ENCODE measurements at places on chromosomes 12 and 14.

DNA sequence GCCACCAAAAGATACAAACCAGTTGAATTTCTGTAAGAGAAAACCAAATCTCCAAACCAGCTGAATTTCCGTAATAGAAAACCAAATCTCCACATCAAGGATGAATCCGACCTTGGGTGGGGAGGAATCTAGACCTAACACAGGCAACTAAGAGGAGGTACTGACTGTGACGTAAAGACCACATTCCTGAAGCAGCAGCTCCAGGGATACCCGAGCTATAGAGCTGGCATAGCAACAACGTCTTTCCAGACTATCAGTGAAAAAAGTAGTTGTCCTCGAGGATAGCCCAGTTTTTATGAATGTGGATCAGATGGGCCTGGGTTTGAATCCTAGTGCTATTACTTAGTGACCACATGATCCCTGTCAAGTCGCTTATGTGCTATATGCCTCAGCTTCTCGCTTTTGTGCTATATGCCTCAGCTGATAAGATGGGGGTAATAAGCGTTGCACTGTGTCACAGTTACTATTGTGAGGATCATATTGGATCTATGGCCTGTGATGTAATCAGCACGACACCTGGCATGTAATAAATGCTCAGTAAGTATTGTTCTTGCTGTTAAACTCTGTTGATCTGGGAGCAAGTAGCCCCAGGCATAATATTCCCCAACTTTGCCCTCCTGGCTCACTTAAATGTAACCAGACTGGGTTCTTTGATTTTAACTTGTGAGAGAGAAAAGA lies 113.8 kb downstream of the EGLN3 start:
- DNase-seq: no peak

GRCh38 chr12:57717846-57718640 lies 20.5 kb downstream of the AGAP2 start:
- no peak for DNase-seq

DNA sequence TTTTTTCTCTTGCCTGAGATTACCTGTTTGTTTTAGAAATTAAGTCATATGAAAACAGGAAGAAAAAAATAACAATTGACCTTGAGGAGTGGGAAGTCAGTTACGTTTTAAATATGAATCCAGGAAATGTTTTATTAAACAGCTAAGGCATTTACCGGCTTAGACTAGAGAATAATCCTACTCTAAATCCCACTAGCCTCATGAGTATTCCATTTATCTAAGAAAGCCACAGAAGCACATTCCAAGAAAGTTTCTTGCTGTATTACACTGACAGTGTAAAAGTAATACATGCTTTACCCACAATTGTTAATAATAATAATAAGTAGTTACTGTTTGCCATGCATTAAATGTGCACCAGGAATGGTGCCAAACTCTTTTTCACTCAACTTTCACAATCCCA lies 90.9 kb downstream of the BMP4 start:
- DNase-seq: no peak

DNA sequence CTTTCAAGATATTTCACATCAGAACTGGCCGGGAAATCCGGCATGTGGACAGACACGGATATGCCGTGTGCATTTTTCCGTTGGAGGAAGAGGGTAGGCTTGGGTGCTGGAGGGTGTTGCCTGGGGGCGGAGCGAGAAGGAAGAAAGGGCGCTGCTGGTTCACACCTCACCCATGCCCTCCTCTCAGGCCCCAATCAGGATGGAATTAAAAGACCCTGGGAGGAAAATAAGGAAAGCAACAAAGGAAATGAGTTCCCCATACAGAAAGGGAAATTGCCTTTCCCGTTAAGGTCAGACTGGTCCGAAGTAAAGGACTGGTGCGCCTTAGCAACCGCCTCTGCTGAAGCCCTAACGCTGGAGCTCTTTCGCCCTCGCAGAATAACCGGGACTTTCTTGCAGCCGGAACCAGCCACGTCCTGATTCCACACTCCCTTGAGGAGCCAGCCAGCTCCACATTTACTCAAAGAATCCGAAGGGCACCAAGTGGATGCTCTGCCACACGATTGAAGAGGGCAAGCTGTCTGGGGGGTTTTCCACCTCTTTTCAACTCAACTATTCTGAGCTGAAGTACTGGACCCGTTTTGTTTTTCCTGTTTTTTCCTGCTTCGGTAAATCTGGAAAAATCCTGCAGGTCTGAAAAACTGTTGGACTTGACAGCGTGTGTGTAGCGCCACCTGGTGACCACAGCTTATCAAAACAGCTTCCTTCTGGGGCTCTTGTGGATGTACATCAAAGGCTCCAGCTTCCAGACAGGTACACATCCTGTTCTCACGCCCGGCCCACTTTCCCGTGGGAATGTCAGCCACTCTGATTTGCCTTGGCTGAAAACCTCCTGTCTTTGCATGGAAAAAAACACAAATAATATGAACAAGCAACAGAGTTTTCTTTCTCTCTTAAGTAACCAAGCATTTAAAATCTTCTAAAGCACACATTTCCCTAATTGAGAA lies 37.6 kb upstream of the BCL2L14 start:
- DNase-seq: peak; percentile 89

- no peak for DNase-seq
These were observed 123.4 kb downstream of the CMAS start for GRCh38 chr12:22169376-22169775.

DNA sequence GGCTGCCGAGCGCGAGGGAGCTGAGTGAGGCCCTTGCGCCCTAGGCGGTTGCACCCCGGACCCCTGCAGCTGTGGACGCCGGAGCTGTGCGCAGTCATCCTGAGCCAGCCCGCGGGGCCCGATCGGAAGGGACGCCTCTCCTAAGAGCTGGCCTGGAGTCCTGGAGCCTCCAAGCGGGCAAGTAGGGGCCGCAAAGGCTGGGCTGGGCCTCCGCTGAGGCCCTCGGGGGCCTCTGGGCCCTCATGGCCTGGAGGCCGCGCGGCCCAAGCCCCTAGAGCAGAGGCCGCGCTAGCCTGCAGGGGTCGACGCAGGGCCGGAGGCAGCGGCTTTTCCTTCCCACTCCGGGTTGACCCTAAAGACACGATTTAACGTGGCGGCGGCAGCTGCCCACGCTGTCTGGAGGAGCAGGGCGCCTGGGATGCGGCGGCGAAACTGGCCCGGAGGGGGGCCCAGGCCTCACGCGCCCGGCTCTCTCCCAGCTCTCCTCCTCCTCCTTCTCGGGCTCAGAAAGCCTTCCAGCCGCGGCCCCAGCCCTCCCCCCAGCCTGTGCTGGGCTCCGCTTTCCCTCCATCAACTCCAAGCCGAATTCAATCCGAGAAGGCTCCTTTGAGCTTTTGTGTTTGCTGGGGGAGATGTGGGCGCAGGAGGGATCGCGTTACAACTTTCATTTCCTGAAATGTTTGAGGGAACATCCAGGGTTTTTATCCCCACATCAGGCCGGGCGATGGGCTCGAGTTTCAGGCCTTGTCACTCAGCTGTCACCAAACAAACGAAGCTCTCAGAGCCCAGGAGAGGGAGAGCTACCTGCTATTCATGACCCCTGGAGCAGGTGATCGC lies 11.6 kb downstream of the SIX1 start:
- peak; percentile 83 for DNase-seq

- no peak for DNase-seq
These were observed 41.1 kb downstream of the ERH start for GRCh38 chr14:69356903-69357543.

DNA sequence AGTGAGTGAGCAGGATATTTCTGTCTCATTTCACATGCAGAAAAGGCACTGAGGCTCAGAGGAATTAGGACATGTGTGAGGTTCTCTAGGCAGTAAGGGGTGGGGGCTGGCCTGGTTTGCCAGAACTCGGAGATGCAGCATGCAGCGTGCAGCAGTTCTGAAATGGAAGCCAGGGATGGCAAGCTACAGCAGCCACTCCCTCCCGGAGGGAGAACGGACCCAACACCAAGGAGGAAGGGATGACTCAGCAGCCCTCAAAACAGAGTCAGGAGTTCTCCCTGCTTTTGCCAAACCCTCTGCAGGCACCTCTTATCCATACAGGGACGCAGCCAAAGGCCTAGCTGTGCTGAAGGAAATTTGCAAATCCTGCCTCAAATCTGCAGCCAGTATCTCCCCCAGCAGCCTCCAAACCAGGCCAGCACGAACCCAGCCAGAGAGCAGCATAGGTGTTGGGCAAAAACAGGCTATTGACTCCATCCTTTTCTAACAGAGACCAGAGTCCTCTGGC lies 10.3 kb upstream of the SERPINA3 start:
- peak; percentile 77 for DNase-seq

DNA sequence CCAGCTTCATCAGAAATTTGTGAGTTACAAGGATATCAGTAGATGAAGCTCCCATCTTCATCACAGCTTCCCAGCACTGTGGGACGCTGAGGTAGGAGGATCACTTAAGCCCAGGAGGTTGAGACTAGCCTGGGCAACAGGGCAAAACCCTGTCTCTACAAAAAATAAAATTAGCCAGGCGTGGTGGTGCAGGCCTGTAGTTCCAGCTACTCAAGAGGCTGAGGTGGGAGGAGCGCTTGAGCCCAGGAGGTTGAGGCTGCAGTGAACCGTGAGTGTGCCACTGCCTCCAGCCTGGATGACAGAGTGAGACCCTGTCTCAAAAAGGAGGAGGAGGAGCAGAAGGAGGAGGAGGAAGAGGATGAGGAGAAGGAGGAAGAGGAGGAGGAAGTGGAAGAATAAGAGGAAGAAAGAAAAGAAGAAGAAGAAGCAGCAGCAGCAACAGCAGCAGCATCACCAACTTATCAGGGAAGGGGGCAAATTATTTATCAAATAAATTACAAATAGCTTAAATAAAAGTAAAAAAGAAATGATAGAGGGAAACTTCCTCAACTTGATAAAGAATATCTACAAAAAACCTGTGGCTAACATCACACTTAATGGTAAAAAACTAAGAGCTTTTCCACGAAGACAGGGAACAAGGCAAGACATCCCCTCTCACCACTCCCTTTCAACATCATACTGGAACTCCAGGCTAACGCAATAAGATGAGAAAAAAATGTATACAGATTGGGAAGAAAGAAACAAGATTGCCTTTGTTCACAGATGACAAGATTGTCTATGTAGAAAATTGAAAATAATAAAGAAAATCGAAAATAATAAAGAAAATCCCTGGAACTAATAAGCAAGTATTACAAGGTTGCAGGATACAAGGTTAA lies 69.6 kb downstream of the NINJ2 start:
- DNase-seq: no peak

- DNase-seq: no peak
These were observed 80.1 kb upstream of the IFNG-AS1 start for GRCh38 chr12:67909091-67909531.

DNA sequence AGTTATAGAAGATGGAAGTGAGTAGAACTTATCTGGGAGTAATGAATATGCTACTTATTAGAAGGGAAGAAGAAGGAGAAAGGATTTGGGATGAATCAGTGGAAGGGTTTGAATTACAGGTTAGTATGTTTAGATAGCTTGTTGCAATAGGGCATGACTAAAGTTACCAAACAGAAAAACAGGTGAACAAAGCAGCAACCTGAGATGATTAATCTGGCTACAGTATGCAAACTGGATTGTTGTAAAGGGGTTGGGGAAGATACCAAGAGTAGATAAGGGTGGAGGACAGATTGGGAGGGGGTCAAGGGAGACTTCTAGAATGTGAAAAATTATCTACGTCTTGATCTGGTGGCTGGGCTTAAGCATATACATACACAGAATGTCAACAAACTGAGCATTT lies 73.4 kb upstream of the CLEC14A start:
- DNase-seq: no peak

DNA sequence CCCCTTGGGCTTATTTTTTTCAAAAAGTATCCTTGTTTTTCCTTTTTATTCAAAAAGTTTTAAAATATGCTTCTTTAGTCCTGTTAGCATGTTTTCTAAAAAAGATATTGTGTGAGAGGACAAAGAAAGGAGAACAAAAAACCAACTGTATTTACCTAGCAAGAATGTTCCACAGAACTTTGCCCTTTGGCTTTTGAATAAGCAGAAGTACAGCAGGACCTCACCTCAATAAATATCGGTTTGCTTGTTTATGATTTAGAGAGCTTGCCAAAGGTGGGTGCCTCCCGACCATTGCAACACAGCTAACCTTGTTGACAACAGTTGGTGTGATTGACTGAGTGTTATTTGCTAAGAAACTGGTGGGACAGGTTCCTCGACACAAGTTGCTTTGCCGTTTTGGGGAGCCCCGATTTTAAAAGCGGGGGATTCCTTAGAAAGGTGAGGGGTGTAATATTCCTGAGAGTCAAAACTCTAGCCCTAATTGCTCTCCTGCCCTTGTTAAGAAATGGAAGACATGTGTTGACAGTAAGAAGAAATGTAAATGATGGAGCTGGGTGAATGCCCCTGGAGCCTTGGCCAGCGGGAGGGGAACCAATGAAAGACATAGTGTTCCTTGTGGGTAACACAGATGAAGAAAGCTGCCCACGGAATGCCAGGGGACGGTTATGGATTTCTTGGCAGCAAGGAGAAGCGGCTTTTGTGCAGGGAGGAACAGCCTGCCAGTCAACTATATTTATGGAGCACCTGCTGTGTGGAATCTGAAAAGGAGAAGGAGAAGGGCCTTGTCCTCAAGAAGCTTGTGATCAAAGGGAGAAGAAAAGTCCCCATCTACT lies 13.7 kb downstream of the MYBPC1 start:
- DNase-seq: peak; percentile 45

DNA sequence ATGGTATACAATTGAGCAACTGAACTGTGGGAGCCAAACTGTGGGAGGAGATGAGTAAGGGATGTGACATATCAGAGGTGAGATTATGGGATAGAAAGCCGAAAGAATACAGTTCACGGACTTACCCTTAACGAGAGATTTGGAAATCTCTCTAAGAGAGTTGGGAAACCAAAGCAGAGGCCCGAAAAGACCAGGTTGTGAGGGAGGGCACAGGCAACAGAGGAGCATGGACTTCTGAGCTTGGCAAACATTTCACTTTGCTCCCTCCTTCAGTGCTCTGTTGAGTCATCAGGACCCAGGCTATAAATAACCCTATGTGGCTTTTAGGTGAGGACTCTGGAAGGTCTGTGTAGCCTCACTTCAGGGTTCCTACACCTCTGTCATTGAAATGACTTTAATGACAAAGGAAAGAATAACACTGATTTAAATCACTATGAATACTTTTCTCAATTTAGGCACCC lies 120.6 kb downstream of the TGFB3 start:
- DNase-seq: no peak

- peak; percentile 30 for DNase-seq
These were observed 553 bp downstream of the CLEC14A start for GRCh38 chr14:38255408-38255672.

DNA sequence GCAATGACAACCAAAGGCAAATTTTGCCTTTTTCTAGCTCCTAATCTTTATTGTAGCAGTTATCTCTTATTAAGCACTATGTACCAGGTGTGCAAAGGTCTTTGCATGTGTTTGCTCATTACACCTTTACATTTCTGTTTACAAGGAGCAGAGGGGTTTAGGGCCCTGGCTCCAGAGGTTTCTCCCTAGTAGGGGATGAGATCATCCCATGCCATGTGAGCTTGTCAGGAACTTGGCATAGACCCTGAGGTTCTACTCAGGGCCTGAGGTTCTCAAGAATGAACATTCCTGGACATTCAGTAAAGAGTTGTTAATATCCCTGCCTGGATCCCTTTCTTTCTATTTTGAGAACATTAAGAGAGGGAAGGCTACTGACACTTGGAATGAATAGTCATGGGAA lies 292.0 kb downstream of the RPAP3 start:
- DNase-seq: no peak

DNA sequence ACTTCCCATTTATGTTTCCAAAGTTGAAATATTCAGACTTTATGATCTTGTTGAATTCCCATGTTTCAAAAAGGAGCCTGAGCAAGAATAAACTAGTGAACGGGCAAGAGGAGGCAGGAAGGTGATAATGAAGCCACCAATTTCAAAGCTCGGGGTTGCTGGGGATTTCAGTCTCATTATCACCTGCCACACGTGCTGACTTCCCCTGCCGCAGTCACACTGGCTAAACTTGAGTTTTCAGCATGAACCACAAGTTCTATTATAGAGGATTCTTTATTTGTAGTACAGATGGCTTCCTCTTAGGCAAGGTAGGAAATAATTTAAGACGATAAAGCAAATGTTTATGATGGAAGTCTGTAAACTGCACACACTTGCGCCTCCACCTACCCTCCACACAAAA lies 18.1 kb upstream of the DIABLO start:
- no peak for DNase-seq
